ENCODE measurements at places on chromosomes 16 and 17.

DNA sequence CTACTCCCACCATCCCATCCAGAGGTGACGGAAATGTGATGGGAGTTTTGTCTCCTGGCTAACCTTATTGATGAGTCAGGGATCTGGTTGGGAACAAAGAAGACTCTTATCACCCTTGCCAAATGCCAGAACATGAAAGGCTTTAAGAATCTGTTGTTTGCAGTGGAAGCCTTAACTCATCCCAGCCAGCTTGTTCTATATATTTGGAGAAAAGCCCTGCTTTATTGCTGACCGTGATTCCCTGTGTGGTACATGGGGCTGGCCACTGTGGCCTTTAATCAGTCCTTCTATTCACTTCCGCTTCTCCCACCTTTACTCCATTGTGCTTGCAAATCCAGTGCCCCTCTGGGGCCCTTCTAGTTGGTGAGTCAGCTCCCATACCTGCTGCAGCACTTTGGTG is 156.6 kb downstream of the PHKB start:
- no peak for DNase-seq

GRCh38 chr16:72974142-72974769 is 73.7 kb downstream of the ZFHX3 start:
- DNase-seq: no peak

- DNase-seq: no peak
Measured at GRCh38 chr16:35746963-35747657, 2287.7 kb downstream of the TP53TG3F start.

DNA sequence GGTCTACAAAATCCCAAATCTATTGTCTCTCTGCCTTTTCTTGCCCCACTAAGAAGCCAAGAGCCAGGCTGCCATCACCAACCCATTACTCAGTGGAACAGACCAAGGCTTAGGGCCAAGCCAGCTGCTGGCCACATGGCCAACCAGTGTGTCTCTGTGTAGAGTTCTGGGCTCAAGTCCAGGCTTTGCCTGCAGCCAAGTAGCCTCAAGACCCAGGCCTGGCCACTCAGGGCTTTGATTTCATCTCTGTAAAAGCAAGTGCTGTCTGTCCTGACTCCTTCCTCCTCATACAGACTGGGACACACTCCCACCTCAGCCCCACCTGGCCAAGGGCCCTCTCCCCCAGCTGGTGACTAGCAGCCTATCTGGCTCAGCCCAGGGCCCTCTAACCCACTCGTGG is 14.6 kb downstream of the SREBF1 start:
- DNase-seq: no peak

DNA sequence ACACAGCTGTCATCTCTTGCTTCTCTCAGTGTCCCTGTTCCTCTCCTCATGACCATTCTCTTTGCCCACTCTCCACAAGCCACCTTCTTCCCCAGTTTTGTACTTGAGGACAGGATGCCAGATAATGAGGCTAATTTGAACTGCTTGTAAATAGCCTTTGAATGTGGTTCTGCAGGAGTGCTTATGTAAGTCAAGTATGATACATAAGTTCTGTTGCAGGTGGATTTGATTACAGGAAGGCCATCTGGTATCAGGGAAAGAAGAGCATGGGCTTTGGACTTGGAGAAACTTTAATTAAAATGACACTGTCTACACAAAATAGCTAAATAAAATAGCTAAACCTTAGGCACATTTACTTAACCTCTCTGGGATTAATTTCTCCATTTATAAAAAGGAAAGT is 120.2 kb upstream of the HLF start:
- DNase-seq: no peak

DNA sequence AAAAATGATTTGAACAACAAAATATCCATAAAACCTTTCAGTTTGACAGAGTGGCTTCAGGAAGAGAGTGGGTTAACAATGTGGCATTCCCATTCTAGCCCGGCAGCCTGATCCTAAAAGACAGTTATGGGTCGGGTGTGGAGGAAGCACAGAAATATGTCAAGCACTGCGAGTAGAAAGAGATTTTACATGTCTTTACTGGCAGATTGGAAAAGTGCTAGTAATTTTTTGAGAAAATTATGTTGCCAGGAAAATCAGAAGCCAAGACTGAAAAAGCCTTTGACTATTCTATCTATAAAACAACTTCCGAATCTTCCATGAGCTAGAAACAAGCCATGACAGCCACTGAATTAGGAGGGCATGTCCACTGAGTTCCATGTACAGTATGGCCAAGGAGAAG is 5.8 kb downstream of the CCL2 start:
- DNase-seq: no peak

GRCh38 chr17:42578282-42578869 is 847 bp upstream of the PSMC3IP start:
- peak; percentile 55 for DNase-seq

DNA sequence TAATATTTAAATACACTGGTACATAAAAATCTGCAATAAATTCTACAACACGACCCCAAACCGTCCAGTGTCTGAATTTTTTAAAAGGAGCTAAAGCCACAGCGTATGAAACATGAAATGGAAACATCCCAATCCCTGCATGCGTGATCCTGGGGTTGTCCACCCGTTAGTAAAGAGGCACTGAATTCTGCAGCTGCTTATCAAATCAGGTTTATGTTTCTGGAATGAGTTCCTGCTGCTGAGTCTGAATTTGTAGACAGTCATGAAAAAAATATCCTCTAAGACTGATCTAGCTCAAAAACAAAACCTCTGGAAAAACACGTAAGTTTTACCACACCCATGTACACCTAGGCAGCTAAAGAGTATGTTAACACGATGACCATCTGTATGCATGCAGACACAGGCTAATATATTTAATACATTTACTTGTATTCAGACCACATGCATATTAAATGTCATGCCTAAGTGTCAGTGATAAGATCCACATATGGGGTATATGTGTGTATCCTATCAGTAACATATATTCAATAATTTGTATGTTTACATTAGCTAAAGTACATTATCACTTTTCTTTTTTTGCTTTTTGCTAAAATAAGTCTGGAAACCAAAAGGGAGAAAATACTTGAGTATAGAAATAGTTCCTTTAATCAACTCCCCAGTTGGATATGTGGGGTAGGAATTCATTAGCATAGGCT is 420.5 kb upstream of the PSMD7 start:
- DNase-seq: no peak

DNA sequence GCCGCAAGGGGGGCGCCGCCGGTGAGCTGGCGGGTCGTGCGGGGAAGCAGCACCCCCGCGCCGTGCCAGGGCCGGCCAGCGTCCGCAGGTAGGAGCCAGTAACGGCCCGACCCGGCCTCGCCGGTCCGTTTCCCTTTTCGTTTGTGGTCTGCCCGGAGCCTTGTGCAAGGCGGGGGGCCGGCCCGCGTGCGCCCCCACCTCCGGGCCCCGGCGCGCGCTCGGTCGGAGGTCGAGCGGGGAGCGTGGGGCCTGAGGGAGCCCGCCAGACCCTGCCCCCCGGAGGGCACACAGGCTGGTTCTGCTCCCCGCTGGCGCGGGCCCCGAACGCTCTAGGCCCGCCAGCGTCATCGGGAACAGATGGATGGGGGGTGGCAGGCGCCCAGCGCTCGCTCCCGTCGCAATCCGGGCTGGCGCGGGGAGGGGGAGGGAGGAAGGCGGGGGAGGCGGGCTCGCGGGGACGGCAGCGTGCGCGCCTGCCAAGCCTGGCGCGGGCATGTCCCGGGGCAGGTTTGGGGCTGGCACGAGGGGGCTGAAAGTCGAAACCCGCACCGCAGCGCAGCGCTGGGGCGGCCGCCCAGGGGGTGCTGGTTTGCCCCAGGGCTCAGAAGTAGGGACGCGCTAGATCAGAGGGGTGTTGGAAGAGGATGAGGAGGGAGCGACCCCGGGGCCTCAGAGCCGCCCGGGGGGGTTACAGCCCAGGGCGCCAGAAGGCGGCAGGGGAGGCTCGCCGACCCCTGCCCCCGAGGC is 1.5 kb upstream of the GSE1 start:
- DNase-seq: peak; percentile 34

DNA sequence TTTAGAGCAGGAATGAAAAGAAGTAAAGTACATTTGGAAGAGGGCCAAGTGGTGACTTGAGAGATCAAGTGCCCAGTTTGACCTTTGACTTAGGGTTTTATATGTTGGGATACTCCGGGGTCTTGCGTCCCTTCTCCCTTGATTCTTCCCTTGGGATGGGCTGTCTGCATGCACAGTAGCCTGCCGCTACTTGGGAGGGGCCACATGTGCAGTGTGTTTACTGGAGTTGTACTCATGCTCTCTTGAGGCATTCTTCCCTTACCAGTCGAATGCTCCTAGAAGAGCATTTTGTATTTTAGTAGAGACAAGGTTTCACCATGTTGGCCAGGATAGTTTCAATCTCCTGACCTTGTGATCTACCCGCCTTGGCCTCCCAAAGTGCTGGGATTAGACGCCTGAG is 23.8 kb downstream of the GDPD1 start:
- DNase-seq: no peak

DNA sequence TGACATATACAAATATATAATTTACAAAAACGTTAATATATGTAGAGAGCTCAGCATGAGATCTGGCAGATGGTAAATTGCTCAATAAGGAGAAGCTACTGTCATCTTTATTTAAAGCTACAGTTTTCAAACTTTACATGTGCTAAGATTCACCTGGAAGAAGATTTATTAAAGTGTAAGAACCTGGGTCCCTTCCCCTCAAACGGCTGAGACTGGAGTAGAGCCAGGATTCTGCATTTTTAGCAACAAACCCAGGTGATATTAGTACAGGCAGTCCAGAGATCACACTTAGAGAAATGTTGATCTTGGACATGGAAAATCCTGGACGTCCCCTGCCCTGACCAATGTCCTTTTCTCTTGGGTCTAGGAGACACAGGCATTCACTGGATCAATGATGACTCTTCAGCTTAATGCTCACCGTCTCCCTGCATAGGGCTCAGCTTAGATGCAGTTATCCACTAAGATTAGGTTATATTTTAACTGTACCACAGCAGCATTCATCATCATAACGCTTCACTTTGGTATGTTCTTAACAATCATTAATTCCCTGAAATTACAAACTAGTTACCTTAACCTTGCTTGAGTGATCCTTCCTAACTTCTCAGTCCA is 20.4 kb downstream of the CDR2 start:
- no peak for DNase-seq

- DNase-seq: no peak
Measured at GRCh38 chr17:1978396-1978949, 46.7 kb downstream of the RTN4RL1 start.

GRCh38 chr16:4351880-4352279 is 759 bp upstream of the PAM16 start:
- no peak for DNase-seq

DNA sequence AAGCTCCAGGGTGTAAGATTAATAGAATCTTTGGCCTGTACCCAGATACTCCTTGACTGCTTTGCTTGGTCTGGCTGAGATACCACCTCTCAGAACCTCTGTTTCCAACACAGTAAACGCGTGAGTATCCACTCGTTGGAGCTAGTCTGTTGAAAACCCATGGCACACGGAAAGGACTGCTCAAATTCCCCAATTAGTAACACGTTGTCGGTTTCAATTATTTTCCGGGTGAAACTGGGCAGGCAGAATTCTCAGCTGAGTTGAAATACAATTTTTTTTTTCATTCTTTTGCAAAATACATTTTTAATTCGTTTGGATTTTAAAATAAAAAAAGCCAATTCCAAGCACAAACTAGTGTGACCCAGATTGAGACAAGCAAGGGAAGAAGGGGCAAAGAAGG is 120.5 kb downstream of the MAF start:
- DNase-seq: no peak

GRCh38 chr17:78953356-78954350 is 26.1 kb downstream of the LGALS3BP start:
- no peak for DNase-seq

DNA sequence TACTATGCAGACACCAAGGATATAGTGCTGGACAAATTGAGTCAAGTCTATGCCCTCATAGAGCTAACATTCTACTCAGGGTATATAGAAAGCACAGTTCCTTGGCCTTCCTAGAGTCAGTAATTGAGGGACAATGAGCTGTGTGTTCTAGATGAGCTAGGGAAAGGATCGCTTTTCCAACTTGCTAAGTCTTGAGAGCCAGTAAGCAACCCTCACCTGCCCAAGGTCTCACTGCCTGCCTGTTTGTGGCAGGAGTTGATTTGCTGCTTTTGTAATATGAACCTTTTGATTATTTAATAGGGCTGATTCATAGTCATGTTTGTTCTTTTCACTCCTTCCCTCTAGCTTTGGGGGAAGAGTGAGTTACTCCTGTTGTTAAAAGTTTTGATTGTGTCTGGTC is 6.5 kb downstream of the DDX42 start:
- no peak for DNase-seq

GRCh38 chr16:14219983-14220382 is 148.9 kb downstream of the MRTFB start:
- DNase-seq: no peak

- peak; percentile 70 for DNase-seq
Measured at GRCh38 chr16:30185683-30186421, 2.5 kb downstream of the CORO1A start.

DNA sequence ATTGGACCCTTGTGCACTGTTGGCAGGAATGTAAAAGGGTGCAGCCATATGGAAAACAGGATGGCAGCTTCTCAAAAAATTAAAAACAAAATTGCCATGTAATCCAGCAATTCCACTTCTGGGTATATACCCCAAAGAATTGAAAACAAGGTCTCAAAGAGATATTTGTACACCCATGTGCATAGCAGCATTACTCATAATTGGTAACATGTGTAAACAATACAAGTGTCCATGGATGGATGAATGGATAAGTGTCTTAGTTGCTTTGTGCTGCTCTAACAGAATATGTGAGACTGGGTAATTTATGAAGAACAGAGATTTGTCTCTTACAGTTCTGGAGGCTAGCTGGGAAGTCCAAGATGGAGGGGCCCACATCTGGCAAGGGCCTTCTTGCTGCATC is 3.8 kb upstream of the RUNDC3A start:
- DNase-seq: no peak

DNA sequence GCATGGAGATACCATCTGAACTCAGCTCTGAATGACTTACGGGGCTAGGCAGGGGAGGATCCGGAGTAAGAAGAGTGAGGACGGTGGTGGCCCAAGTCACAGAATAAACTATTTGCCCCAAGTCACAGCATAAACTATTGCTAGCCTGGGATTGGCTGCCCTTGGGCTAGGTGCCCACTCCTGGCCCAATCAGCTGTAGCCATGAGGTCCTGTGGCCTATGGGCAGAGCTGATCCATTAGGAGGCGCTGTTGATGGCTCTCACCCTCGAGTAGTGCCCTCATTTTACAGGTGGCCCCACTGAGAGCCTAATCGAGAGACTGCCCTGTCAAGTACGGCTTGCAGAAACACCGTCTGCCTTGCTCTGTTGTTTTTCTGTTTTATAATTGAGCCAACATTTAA is 62.3 kb upstream of the ZNF423 start:
- no peak for DNase-seq

DNA sequence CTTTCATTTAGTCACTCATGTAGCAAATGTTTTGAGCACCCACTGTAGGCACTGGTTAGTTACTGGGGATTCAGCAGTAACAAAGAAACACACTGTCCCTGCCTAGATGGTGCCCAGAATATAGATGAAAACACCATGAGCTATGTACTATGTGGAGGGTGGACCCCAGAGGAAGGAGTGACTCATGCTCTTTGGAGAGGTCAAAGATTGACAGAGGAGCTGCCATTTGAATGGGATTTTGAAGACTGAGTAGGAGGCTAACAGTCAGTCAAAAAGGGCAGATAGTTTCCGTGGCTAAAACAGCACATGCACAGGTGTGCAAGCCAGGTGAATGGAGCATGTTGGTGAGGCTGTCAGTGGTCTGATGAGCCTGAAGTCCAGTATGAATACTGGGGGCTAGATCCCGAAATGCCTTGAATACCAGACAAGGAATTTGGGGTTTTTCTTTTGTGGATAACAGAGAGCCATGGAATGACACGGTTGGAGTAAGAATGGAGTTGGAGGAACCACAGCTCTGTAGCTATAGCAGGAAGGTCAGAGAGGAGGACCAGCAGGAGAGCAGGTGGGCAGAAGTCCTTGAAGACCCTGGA is 6.1 kb downstream of the IL21R start:
- DNase-seq: no peak

Measured in T follicular helper cell (primary cell).